Stimulated activated CD8-positive, alpha-beta memory T cell treated with anti-CD3 and anti-CD28 coated beads, Interleukin-15, amount 100 ng/mL, for 4 hours (primary cell): ENCODE measurements at places on chromosomes 1 and 21.

- DNase-seq = no peak
Measured at GRCh38 chr1:98371764-98372163, 289.8 kb upstream of the SNX7 start.

GRCh38 chr1:35854989-35855700, 27.9 kb upstream of the AGO1 start:
- no peak for DNase-seq

DNA sequence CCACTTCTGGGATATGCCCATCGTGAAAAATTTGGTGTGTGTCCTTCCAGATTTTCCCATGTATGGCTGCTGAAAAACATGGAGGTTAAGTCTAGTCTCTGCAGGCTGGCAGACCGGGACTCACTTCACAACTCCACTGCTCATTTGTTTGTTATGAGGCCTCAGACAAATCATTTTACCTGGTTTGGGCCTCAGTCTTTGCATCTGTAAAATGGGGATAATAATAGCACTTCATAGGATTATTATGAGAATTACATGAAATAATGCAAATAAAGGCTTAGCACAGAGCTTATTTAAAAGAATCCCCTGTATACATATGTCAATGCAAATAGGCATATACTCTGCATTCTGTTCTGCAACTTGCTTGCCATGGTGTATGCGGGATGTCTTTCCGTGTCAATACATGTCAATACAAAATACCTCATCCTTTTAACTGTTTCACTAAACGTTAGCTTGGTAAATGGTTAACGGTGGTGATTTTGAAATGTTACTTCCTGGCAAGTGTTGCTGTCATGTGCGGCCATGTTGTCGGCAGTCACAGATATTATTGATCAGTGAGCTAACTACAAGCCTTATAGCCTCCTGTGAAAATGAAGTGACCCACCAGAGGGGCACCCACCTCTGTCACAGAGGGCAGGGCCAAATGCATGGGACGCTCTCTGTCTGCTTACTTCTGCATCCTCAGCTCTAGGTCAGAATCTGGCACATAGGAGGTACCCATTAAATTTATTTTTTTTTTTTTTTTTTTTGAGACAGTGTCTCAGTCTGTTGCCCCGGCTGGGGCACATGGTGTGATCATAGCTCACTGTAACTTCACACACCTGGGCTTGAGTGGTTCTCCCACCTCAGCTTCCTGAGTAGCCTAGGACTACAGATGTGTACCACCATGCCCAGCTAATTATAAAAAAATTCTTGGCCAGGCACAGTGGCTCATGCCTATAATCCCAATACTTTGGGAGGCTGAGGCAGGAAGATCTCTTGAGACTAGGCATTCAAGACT, 4.3 kb downstream of the LCK start:
- DNase-seq = no peak

- DNase-seq = no peak
Measured at GRCh38 chr1:37682334-37682987, 9.9 kb upstream of the CDCA8 start.

GRCh38 chr1:22772014-22772413, 61.4 kb downstream of the EPHB2 start:
- DNase-seq = no peak

- DNase-seq = no peak
Measured at GRCh38 chr1:232274236-232274855, 355.6 kb downstream of the SIPA1L2 start.

DNA sequence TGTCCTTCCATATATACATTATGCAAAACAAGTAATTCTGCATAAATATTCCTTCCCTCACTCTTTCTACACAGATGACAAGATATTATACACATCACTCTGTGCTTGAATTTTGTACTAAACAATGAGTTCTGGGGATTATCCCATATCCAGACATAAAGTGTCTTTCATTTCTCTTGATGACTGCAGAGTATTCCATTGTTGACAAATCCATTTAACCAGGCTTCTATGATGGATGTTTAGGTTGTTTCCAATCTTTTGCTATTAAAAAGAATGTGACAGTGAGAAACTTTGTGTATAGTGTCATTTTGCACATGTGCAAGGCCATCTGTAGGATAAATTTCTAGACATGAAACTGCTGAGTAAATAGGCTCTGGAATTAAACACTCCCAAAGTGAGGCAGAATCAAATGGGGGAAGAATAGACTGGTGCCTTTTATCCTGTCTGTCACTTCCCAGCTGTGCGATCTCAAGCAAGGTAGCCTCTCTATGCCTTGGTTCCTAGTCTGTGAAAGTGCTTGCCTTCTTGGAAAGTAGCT, 29.9 kb upstream of the ATP2B4 start:
- no peak for DNase-seq

- no peak for DNase-seq
Measured at GRCh38 chr1:69611316-69611715, 43.6 kb downstream of the LRRC7 start.

GRCh38 chr21:16407403-16408240, 677.8 kb downstream of the USP25 start:
- DNase-seq = no peak

DNA sequence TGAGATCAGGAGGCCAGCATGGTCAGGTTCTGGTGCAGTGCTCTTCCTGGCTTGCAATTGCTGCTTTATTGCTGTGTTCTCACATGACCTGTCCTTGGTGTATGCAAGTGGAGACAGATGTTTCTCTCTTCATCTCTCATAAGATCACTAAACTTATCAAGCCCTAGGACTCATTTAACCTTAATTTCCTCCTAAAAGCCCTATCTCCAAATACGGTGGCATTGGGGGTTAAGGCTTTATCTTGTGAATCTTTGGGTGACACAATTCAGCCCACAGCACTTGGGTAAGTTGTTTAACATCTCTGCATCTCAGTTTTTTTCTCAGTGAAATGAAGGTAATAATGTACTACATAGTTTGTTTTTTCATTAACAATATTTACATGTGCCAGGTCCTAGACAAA, 152.4 kb downstream of the RWDD3 start:
- no peak for DNase-seq

DNA sequence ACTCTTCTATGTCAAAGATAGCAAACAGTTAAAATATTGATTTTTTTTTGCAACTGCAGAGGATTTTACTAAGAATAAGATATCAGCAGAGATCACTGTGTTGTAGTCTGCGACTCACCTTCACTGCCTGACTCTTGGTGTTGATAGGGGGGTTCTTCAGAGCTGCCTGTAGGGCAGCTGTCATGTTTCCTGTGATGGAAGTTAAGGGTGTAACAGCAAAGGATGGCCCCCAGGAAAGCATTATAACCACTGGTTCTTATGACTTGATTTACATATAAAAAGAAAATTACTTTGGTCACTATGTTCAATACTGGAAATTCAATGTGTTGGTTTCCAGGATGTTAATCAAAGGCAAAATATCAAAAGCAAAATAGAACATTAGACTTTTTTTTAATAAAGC, 2.6 kb downstream of the ARPC5 start:
- no peak for DNase-seq

DNA sequence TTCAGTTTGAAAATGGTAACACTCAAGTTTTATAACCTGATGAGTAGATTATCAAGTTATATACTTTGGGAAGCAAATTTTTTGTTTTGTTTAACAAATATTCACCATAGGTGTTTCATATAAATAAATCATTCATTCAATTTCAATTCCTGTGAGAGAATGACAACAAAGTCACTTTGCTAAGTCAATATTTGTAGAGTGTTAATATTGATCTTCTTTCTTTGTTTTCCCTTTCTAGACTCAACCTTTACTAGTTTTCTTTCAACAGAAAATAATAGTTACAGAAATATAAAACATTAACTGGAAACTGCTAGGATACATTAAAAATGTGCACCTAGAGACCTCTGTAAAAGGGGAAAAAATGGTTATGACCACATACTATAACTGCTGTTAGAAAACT, 11.1 kb downstream of the EFCAB7 start:
- no peak for DNase-seq

DNA sequence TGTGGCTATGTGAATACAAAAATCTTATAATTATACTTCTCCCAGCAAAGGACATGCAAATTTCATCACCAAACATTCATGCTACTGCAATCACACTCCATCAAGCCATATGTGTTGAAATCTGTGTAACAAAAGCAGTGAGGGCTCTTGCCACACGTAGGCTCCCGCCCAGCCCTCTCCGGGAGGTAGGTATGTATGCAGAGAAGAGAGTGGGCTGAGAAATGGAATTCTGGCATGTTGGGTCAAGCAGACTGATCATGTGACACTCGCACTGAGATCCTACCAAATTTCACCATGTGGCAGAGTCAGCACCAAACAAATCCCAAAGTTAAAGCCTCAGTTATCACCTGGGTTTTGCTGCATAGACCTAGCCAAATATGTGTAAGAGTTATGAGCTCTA, 49.7 kb downstream of the APP start:
- DNase-seq = no peak
